Activated CD4-positive, alpha-beta T cell treated with anti-CD3 and anti-CD28 coated beads, Interleukin-2, amount 10 ng/mL, durations not matched to agents 24 days and 14 days (primary cell): ENCODE measurements at places on chromosomes 1 and 21.
A peak's percentile ranks its signal among the peaks of the same experiment; 100 is the strongest.

- no peak for DNase-seq
Measured at GRCh38 chr1:100903777-100904176, 7.9 kb downstream of the SLC30A7 start.

DNA sequence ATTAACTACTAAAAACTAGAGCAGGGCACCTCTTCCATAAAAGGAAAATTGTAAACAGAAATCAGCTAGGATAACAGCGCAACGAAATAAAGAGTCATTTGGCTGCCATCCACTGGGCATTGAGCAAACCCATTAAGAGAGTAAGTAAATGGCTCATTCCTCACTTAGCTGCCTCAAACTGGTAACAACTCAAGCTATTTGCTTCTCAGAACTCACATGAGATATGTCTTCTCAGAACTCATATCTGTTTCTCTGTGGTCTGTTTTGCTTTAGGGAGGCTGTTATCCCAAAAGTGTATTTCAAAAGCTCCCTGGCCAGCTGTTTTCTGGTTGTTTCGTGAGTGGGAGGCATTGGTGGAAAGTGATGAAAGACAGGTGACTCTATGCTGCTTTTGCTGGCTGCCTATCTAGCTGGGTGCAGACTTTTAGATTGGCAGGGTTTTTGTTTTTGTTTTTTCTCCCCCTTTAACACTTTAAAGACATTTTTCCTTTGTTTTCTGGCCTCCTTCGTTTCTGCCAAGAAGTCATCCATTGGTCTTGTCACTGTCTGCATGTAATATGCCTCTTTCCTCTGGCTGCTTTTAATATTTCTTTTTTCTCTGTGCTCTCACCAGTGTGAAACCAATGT is 269.2 kb upstream of the RGS18 start:
- DNase-seq, result no peak

GRCh38 chr1:160952129-160952510 is 2.5 kb downstream of the ITLN2 start:
- DNase-seq, result no peak

GRCh38 chr1:57407928-57408327 is 15.9 kb downstream of the DAB1 start:
- no peak for DNase-seq

DNA sequence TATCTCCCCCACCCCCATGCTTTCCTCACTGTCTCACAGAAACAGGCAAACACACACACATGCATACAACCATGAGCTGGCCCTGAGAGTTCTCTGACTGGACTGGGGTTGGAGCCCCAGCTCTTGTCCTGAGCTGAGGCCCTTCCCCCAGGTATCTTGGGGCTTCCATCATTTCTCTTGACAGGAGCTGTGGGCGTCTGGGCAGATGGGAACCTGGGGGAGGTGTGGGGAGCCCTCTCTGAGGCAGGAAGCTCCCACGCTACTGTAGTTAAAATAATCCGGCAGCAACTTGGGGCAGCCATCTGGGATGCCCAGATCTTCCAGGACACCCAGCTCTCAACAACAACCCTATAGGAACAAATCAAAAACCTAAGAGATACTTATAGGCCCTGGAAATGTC is 2.7 kb upstream of the KIF21B start:
- DNase-seq, result no peak

DNA sequence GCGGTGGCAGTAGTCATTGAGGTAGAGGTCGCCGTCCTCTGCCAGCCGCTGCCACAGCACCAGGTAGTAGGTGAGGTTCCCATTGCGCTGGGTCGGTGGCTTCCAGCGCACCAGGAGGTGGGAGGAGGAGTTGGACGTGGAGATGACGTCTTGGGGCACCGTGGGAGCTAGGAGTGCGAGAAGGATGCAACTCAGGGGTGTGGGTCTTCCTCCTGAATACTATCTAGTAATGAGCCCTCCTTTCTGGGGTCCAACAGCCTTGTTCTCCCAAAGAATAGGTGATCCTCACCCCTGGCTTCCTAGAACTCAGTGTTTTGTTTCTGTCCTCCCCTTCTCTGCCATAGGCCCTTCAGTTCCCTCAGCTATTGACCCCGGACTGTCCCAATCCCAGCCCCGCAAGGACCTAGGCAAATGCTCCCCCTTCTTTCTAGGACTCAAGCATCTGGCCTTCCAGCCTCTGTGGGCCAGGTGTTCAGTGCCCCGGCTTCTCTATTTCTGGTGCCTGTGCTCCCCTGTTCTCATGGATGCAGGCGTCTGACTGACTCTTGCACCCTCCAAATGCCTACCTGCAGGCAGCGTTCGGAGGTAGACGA is 12.9 kb downstream of the INSRR start:
- DNase-seq, result no peak

DNA sequence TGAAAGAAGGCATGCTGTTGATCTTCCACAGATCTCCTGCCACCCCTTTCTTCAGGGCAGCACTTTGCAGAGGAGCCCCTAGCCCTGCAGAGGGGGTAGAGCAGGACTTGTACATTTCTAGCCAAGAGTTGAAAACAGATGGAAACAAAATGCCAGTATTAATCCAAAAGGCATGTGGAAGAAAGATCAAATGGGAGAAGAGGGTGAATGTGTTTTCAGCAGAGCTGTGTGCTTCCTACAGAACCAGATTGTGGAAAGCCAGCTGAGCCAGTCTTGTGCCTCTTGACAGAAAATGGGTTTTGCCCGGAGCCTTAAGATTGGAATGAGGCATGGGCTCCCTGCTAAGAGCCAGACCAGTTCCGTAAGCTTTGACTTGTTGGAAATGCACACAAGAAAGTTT is 105.2 kb upstream of the TSPAN2 start:
- no peak for DNase-seq

GRCh38 chr1:77643456-77643855 is 39.0 kb downstream of the ZZZ3 start:
- DNase-seq, result no peak

- no peak for DNase-seq
Measured at GRCh38 chr1:12428334-12428733, 189.7 kb downstream of the DHRS3 start.

DNA sequence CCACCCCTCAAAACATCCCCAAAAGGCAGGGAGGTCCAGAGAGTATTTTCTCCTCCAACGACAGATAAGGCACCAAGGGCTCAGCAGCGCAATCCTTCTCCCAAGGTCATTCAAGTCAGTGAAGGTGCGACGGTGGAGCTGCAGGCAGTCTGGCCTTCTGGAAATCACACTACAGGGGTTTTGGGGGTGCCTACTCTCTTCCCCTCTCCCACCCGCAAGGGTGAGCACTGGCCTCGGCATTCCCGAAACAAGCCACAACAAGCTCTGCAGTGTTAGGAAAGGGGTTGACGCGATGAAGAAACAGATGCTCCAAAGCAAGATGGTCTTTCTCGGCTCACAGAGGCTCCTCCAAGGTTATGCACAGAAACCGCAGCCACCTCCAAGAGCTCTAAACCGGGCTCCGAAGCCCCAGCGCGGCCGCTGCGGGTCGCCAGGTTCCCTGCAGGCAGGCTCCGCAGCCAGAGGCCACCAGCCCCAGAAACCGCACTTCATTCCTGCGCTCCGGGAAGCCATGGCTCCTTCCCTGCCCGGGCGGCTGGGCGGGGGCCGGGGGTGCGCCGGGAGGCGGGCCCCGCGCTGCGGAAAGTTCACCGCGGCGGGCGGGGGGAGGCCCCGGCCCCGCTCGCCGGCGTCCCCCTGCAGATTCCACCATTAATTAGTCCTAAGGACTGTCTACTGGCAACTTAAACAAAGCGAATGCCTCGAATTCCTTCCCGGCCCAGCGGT is 1.1 kb downstream of the LUZP1 start:
- DNase-seq, result peak; percentile 82

GRCh38 chr1:37038227-37039093 is 4.1 kb upstream of the GRIK3 start:
- no peak for DNase-seq
